ENCODE measurements at places on chromosomes 13 and 19.

DNA sequence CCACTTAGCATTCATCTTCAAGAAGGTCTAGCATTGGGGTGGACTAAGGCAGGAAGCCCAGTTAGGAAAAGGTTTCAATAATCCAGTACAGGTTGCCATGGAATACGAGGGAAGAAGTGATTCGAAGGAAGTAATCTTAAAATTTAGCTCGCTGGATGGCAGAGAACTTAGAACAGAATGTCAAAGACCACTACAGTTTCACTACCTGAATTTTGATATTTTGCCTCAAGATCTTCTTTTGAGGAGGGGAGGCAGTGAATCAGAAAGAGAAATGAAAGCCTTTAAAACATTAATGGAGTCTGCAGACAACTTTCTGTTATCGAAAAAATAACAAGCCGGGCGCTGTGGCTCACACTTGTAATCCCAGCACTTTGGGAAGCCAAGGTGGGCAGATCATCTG is 7.0 kb upstream of the RAB8A start:
- DNase-seq = no peak

- DNase-seq = peak; percentile 74
Measured at GRCh38 chr19:18995804-18996241, 37.5 kb downstream of the SUGP2 start.

DNA sequence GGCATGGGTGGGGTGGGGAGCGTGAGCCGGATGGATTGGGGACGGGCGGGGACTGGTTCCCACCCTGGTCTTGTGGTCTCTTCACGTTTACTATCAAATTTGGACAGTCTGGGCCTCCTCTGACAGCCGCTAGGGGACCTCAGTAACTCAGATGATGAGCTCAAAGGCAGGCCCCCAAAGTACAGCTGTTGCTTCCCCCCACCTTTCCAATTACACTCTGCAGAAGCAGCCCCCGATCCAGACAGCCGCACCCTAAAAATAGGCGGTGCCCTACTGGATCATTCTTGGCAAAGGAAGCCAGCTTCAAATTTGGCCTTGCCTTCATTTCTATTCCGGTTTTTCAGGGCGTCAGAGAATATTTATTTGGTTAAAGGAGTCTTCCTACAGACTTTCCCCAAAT is 1.9 kb upstream of the FOXO1 start:
- no peak for DNase-seq

- DNase-seq = no peak
Measured at GRCh38 chr19:15328312-15328711, 4.0 kb downstream of the BRD4 start.

- DNase-seq = no peak
Measured at GRCh38 chr13:99896369-99897075, 75.0 kb downstream of the ZIC5 start.

DNA sequence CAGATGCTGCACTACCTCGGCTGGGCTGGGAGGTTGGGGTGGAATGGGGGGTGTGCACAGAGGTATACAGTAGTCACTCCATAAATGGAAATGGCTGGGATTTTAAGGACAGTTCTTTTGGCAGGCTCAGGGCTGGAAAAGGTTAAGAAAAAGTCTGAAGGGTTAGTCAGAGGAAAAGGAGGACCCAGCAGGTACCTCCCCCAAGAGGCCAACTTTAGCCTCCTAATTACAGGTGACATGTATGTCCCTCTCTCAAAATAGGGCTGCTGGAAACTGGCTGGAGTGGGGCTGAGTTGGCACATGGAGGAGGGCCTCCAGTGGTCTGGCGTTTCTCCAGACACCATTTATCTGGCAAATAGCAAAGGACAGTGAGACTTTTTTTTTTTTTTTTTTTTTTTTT is 994 bp downstream of the CCDC194 start:
- DNase-seq = no peak

DNA sequence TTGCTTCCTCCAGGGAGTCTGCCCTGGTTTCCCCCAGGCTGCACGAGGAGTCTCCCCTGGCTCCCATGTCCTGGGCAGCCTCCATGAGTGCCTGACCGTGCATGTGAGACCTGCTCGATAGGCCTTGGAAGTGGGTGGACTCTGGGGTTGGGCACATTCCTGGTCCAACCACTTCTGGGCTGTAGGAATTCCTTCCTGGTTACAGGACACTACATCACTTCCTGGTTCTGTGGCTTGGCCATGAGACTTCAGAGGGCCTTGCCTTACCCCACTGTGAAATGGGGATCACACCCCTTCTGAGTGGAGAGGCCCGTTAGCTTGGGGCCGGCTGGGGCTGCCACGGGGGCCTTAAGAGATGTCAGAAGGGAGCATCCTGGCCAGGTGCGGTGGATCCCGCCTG is 4.0 kb upstream of the ZNF628 start:
- no peak for DNase-seq

- DNase-seq = peak; percentile 68
Measured at GRCh38 chr13:33723772-33724435, 94.0 kb upstream of the RFC3 start.

- no peak for DNase-seq
Measured at GRCh38 chr13:20492641-20493040, 33.0 kb downstream of the CRYL1 start.

DNA sequence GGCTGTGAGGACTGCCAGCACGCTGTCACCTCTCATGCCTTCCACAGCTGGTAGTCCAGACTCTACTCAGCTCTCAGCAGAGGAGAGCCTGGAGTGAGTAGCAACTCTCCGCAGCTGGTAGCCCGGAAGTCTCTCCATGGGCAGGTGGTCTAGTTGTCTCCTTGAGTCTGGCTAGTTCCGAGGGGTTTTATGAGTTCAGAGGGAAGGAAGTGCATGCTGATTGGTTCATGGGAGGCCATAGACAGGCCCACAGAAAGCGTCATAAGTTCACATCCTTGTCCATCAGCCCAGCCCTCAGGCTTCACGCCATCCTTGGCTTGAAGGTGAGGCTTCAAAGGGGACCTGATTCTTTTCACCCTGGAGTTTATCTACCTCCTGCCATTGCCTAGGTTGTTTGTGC is 2662.4 kb upstream of the PCDH20 start:
- no peak for DNase-seq

DNA sequence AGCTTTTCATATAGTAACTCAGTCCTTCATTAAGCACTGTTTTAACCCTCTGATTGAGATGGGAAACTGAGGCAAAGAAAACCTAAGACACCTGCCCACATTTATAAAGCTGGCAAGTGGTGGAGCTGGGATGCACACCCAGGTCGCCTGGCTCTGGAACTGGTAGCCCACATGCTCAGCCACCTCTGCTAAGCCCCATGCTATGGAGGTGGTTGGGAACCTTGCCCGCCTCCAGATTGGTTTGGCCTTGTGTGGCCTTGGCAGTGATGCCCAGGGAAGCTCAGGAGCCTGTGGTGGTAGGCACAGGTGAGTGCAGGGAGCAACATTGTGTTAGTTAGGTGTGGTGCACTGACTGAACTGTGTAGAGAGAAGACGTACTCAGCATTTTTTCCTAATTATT is 370.2 kb downstream of the MTUS2 start:
- DNase-seq = no peak

DNA sequence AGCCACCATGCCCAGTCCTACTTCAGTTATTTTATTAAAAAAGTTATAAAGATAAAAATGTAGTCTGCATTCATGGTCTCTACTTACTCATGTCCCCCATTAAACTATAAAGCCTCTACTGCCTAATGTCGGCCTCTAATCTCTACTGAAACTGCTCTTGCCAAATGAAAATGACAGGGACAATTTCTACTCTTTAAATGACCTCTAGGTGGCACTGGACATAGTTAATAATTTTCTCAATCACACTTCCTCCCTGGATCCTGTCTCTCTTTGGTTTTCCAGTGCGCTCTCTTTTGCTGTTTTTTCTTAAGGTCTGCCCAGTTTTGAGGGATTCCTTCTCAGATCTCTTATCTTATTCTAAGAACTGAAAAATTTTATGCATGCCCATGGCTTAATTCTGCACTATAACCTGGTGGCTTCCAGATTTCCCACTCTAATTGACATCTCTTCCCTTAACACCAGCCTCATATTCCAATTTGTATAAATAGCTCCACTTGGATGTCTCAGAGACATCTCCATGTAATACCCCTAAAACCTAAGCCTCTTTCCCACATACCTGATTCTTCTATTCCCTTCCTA is 54.3 kb downstream of the MTMR6 start:
- DNase-seq = no peak

DNA sequence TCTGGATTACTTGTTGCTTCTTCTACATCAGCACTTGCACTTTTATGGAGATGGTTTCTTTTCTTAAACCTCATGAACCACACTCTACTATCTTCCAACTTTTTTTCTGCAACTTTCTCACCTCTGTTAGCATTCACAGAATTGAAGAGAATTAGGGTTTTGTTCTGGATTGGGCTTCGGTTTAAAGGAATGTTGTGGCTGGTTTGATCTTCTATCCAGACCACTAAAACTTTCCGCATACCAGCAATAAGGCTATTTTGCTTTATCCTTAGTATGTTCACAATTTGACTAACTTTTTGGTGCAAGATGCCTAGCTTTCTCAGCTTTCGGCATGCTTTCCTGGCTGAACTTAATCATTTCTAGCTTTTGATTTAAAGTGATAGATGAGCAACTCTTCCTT is 666.7 kb upstream of the MIR17HG start:
- DNase-seq = no peak

- DNase-seq = no peak
Measured at GRCh38 chr19:50979758-50980157, 4.0 kb downstream of the KLK7 start.

DNA sequence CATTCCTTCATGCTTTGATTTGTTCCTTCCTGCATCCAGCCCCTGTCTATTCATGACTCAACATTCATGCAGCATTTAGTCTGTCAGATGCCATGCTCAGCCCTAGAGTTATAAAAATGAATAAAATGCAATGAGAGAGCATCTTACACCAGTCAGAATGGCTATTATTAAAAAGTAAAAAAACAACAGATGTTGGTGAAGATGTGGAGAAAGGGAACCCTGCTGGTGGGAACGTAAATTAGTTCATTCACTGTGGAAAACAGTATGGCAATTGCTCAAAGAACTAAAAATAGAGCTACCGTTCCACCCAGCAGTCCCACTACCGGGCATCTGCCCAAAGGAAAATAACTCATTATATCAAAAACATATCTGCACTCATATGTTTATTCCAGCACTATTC is 70.0 kb upstream of the GTF3A start:
- no peak for DNase-seq

- no peak for DNase-seq
Measured at GRCh38 chr19:57321116-57321515, 844 bp downstream of the ZNF543 start.

GRCh38 chr13:91664039-91664438 is 265.6 kb downstream of the GPC5 start:
- no peak for DNase-seq

- DNase-seq = no peak
Measured at GRCh38 chr13:47213047-47213446, 316.2 kb upstream of the HTR2A start.

GRCh38 chr19:1396019-1396767 is 5.1 kb downstream of the GAMT start:
- no peak for DNase-seq

- DNase-seq = no peak
Measured at GRCh38 chr13:64505336-64505910, 2724.7 kb downstream of the PCDH9 start.

DNA sequence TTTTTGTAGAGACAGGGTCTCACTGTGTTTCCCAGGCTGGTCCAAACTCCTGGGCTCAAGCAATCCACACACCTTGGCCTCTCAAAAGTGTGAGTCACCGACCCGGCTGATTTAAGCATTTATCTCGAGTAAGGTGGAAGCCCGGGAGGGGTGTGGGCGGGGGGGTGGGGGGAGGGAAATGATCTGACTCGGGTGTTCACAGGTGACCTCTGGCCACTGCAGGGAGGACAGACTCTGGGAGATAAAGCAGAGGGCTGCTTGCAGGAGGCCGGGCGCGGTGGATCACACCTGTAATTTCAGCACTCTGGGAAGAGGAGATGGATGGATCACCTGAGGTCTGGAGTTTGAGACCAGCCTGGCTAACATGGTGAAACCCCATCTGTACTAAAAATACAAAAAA is 7.9 kb downstream of the DENND1C start:
- DNase-seq = no peak

DNA sequence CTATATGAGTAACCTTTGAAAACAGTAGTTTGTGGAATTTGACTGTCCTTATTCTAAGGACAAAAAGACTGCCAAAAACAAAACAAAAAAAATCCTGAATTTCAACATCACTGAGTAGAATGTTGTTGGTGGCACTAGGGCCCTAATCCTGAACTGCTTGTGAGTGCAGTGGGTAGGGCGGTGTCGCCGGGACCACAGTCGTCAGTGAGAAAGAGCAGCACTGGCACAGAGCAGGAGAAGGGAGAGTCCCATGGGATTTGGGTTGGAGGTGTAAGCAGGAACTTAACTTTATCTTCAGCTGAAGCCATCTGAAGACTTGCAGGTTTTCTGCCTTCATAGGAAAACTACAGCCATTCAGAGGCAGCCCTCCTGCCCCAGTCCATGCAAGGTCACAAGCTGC is 5.6 kb downstream of the PCID2 start:
- DNase-seq = no peak

DNA sequence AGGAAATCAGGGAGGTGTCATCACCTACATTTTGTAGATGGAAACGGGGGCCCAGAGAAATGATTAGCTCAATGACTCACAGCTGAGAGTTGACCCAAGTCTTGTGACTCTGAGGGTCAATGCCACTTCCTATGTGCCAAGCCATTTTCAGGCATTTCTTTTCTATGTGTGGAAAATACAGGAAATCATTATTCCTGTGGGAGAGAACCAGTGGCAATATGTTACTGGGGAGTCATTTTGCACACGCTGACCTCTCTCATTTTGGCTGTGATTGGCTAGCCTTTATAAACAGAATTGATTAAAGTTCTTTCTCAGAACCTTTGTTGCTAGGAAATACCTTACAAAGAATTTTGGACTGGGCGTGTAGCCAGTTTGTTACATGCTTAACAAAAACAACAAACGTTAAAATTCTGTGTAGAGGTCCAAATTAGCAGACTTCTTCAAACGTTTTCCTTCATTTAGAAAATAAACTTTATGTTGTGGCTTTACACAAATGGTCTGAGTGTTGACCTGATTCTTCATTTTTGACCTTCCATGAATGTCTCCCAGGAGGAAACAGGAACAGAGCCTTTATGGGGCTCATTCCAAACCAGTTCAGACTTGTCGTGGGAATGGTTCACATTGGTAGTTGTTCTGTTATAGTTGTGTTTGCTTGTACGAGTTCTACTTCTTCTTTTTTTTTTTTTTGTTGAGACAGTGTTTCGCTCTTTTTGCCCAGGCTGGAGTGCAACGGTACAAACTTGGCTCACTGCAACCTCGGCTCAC is 11.4 kb downstream of the PCCA start:
- no peak for DNase-seq

DNA sequence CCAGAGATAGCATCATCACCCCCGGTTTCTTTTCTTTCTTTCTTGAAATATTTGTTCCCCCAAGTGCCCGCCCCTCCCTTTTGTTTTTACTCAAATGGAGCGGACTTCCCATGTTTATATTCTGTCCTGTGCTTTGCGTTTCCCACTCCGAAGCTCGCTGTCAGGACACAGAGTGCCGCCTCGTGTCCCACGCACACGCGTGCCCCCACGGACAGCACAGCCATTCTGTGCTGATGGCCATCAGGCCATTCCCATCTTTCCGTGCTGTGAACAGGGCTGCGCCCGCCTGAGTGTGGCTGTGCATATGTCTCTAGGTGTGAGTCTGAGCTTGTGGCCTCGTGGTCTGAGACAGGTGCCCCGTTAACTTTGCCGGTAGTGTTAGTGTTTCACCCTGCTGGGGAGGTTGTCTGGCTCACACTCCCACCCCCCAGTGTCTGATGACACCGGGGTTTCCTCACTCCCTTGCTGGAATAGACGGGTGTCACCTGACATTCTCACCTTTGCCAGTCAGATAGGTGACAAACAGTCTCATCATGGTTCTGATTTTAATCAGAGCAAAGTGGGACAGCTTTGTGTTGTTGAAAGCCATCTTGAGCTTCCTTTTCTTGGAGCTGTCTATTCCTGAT is 6.9 kb downstream of the PAK4 start:
- no peak for DNase-seq
